ENCODE measurements at places on chromosomes 3 and 15.

GRCh38 chr3:130459944-130460343 lies 57.0 kb upstream of the COL6A6 start:
- no peak for DNase-seq

DNA sequence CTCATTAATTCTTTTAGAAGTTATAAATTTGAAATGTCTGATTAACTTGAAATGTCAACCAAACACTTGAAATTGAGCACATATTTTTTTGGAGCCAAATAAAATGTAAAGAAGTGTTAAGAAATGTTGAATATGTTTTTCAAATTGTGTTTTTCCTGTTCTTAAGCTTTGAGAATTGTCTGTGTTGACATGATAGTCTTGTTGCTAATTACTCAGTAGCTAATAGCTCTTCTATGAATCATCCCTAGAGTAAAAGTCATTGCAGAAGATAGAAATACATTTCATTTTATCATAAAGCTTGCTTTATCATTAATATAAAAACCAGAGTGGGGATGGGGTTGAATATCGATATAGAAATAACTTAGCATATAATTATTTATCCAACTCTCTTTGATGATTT lies 41.9 kb upstream of the ABHD10 start:
- DNase-seq = no peak

DNA sequence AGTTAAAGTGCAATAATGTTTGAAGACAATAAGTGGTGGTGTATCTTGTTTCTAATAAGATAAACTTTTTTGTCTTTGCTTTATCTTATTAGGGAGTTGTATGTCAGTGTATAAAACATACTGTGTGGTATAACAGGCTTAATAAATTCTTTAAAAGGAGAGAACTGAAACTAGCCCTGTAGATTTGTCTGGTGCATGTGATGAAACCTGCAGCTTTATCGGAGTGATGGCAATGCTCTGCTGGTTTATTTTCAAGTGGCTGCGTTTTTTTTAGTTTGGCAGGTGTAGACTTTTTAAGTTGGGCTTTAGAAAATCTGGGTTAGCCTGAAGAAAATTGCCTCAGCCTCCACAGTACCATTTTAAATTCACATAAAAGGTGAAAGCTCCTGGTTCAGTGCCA lies 2.7 kb downstream of the RPL15 start:
- no peak for DNase-seq

- no peak for DNase-seq
Observed at GRCh38 chr15:36079021-36079420, 500.4 kb upstream of the CDIN1 start.

GRCh38 chr3:73707772-73708171 lies 83.0 kb upstream of the PDZRN3 start:
- DNase-seq = no peak

DNA sequence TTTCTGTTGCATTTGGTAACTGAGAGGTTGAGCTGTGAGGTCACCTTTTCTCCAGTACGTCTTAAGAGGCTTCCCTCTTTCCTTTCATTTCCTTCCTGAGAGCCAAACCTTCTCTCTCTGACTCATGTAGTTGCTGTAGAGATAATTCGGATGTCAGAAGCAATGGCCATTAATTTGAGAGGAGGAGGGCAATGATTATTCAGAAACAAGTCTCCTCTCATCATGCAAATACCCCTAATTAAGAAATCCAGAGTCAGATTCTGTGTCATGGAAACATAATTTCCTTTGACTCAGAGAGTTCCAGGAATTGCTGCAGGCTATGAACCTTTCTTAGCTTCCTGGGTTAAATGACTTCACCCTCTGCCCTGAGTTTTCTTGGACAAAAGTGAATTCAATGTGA lies 59.0 kb upstream of the GSK3B start:
- no peak for DNase-seq

DNA sequence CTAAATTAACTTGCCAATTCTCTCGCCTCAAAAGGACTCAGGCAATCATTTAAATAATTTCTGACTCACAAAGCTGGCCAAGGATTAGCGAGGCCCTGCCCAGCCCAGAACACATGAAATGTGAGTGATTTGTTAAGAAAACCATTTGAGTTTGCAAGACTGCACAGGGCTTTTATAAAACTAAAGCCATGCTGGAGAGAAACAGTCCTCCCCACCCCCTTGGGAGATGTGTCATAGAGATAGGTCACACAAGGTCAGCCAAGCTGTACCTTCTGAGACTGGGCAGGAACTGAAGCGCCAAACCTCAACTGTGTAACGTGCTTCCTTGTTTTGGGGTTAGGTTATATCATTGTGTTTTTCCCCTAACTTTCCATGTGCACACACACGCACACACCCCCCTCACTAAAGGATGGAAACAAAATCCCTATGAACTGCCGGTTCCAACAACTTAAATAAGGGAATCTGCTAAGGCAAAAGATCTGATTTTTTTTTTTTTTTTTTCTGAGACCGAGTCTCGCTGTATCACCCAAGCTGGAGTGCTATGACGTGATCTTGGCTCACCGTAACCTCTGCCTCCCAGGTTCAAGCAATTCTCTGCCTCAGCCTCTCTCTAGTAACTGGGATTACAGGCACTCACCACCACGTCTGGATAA lies 8.1 kb downstream of the SPATA12 start:
- DNase-seq = no peak

DNA sequence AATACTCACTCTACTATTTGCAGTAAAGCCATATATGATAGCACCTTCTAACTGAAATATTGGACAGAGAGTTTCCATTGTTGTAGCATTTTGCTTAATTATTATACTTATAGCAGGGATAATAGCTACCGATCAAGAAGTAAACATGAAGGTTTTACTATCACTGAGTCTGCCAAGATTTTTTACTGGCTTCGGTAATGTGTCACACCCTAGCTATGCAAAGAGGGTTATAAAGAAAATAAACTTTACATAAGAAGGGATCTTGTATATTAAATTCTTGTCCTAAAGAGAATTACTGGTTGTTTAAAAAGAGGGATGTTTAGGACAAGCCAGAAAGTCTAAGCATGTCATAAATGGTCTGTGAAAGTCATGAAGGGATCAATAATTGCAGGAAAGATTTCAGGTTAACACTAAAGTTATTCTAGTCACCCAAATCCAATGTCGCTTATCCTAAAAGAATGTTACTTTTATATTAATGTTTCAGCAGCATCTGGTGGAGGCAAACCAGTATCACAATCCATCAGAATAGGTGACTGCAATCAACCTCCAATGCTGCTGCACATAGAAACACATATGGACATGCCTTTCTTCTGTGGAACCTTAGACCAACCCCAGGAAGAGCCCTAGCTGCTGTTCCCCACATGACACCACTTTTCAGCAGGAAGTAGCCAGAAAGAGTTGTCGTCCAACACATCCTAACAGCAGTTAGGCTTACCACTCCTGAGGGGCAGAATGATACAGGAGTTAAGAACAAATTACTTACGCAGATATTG lies 62.7 kb upstream of the GK5 start:
- no peak for DNase-seq
